ENCODE measurements at places on chromosomes 3 and 15. TPM values are rescaled to one million over a fixed set of nuclear protein-coding genes. Genes with fewer than 3 reads are reported as not detected.

- no peak for DNase-seq
Measured at GRCh38 chr3:20047976-20048883, 8.0 kb downstream of the KAT2B start.

DNA sequence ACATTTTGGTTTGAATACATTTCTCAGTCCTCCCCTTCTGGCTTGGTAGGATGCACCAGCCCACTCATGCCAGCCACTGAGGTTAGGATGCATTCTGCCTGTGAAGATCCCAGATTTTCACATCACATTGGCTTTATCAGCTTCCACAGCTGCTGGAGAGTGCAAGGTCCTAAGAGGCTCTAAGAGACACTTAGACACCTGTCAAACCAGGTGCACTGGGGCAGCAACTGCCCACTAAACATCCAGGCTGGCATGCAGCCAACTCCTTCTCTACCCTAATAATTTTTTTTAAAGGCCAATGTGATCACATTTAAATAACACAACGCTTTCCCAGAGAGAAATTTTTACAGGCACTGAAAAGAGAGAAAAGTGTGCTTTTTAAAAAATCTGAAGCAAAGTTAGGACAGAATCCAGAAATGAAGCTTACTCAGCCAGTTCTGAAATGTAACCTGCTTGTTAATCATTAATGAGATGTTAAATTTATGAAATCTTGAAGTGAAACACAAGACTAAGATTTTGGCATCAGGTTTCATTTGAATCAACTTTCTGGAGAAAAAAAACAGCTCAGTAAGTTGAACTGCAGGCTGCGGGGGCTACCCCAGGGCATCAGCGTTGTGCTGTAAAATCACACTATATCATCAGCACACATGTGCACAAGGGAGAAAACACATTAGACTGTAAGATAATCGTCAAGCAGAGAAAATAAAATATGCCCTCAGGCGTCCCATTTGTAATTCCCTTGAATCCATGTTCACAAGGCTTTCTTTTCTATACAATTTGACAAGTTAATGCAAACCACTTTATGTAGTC is 312.9 kb downstream of the ZBBX start:
- DNase-seq, result no peak

TMEM158 gene
- total RNA-seq, result not detected

PHLDB2 gene
- total RNA-seq, result 1.1 TPM

MESP2 gene
- total RNA-seq, result not detected

DNA sequence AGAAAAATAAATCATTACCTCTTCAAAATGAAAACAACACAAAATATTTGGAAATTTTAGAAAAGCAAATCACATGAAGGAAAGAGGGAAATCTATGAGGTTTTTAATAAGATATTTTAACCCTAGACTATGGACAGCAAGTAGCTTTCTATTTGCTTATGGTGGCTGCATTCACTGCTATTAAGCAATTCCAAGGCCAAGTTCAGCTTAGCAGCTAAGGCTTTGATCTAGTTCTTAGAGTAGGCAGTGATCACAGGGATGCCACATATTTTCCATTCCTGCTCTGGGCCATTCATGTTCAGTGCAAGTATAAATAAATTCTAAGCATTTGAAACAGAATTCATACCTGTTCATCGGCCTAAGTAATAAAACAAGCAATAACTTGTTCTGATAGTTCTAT is 235.3 kb downstream of the CDIN1 start:
- no peak for DNase-seq

CD200 gene
- total RNA-seq, result 50.0 TPM

DNA sequence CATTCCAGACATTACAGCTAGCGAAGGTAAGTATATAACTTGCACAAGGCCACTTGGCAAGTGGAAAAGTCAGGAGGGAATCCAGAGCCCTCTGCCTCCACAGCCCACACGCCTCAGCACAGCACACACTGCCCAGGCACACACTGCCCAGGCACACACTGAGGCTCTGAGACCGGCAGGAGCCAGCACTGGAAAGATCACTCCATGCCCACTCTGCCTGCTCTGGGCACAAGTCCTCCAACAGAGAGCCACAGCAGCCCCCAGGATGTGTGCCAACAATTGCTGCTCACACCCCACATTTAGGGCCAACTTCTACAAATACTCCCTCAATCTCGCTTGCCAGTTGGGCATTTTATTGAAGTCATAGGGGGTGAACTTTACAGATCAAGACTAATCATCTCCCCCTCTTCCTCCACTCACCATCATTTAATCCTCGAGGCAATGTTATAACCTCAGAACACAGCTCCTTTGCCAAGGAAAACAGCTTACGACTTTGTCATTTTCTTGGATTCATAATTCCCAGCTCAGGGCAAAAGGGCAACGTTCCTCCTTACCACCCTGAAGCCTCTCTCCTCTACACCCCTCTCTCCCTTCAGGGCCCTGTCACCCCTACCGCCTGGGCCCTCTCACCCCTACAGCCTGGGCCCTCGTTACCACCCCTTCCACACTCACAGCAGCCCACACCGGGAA is 53.0 kb upstream of the TPM1 start:
- DNase-seq, result no peak

All from activated naive CD4-positive, alpha-beta T cell treated with anti-CD3 and anti-CD28 coated beads for 36 hours (primary cell).